Posterior vena cava (tissue), 2 donors: ENCODE measurements at places on chromosomes 16 and 17. TPM values are rescaled to one million over a fixed set of nuclear protein-coding genes. Genes with fewer than 3 reads are reported as not detected.

- no peak for DNase-seq
Measured at GRCh38 chr17:13352747-13353415, 248.8 kb downstream of the HS3ST3A1 start.

DNA sequence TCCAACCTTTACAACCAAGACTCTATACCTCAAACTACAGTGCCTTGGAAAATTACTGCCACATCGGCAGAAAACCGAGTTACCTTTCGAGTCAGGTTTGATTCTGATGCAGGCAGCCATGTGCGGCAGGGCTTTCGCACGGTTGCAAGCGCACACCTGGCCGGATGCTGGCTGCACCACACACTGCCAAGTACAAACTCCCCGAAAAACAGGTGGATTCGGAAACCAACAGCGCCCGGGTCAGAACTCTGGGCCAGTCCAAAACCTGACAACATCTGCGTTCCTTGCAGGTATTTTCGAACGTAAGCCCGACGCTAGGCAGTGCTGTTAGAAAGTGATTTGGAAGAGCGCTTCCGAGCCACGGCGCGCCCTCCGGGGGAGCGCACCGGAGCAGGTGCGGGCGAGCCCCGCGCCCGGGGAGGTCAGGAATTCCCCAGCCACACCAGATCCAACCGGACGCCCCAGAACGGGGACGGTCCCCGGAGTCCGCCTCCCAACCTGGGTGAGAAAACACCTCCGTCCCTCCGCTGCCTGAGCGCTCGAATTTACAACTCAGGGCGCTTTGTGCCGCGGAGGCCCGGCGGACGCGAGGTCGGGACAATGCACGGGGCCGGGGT is 1.2 kb downstream of the USP7 start:
- DNase-seq = no peak

- DNase-seq = no peak
Measured at GRCh38 chr17:50658616-50659015, 23.9 kb downstream of the ABCC3 start.

NTN1 gene
- total RNA-seq = 6.9 TPM

- DNase-seq = no peak
Measured at GRCh38 chr17:11909348-11909747, 87.9 kb downstream of the ZNF18 start.

MYOCD gene
- total RNA-seq = 91.8 TPM

- DNase-seq = peak; percentile 86
Measured at GRCh38 chr16:12458591-12459358, 344.9 kb downstream of the CPPED1 start.

GRCh38 chr17:8889458-8890210 is 22.2 kb upstream of the PIK3R6 start:
- no peak for DNase-seq

GRCh38 chr16:67068212-67068753 is 39.3 kb downstream of the CBFB start:
- DNase-seq = no peak

- no peak for DNase-seq
Measured at GRCh38 chr17:35949401-35949800, 5.9 kb upstream of the LYZL6 start.

PTRH2 gene
- total RNA-seq = 17.4 TPM

TUBB3 gene
- 5.9 TPM for total RNA-seq

DNA sequence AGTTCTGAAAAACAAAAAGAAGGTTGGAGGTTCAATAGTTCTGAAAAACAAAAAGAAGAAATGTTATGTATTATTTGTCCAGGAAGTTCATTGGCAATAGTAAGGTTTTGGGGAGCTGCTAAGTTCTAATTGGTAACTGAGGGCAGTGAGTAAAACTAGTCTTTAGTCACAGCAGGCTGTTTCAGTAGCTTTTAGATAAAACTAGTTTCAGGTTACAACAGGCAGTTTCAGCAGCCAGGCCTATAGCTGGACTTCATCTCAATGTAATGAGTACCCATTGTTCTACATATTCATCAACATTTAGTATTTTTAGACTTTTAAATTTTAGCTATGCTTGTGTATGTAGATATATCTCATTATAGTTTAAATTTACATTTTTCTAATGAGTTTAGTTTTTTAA is 639.3 kb downstream of the TOX3 start:
- DNase-seq = no peak

HNF1B gene
- total RNA-seq = not detected

DNA sequence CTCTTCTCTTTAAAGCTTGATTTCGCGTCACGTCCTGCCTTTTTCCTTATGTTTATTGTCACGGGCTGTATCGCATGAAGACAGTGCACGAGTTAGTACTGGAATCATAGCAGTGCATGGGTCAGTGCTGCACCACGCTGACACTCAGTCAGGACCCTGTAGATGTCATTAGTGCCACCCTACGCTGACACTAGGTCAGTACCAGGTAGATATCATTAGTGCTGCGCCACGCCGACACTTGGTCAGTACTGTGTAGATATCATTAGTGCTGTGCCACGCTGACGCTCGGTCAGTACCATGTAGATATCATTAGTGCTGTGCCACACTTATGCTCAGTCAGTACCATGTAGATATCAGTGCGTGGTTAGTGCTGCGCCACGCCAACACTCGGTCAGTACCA is 106.2 kb upstream of the ZNF469 start:
- peak; percentile 36 for DNase-seq

DNA sequence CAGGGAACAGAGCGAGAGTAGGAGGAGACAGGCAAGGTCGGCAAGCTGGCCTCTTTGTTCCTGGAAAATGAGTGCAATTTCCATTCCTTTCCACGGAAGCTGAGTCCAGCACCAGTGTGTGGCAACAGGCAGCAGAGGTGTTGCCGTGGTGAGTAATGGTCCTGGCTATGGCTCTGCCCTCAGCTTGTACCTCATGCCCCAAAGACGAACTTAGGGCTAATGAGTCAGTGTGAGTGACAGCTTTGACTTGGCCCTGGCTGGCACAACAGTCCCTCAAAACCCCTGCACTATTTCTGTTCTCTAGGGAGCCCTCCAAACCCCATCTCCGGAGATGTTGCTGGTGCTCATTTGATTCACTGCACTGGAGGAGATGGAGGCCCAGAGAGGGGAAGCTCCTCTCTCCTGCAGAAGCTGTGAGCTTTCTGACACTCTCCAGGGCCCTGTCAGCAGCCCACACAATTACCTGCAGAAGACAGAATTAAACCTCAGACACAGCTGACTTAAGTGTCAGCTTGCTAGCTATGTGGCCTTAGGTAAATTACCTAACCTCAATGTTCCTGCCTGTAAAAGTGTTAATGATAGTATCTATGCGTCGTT is 129.9 kb downstream of the TMEM132E start:
- no peak for DNase-seq

ZG16B gene
- total RNA-seq = not detected

DNA sequence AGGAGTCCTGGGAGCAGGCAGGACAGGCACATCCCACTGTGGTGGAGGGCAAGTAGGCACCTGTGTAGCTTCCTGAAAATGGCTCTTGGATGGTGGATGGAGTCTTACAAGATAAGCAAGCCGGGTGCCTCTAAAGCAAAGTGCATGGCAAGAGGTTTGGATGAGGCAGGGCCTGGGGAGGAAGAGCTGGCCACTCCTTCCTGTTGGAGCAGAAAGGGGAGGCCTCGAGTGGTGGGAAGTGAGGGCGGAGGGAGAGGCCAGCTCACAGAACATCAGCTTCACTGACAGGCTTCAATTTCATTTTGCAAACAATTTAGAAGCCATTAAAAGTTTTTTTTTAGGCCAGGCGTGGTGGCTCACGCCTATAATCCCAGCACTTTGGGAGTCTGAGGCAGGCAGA is 31.0 kb downstream of the CD300A start:
- DNase-seq = no peak

DNA sequence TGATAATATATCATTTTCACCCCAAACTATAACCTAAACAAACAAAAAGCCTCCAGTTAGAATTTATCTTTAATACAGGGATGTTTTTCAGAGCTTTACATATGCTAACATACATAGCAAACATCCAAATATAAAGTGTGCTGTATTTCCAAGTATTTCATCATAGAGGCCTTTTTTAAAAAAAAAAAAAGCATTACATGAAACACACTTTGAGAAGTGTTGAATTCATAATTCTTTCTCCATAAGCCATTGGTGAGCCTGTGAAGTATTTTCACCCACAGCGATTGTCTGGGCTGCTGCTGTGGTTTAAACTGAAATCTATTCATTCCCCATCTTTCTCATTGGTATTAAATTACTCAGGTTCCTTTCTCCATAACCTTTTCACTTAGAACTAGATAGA is 503.4 kb upstream of the CDH8 start:
- no peak for DNase-seq

GRCh38 chr17:55354941-55355340 is 66.7 kb downstream of the MMD start:
- DNase-seq = no peak

- no peak for DNase-seq
Measured at GRCh38 chr17:73376152-73376551, 64.4 kb upstream of the CDC42EP4 start.

DNA sequence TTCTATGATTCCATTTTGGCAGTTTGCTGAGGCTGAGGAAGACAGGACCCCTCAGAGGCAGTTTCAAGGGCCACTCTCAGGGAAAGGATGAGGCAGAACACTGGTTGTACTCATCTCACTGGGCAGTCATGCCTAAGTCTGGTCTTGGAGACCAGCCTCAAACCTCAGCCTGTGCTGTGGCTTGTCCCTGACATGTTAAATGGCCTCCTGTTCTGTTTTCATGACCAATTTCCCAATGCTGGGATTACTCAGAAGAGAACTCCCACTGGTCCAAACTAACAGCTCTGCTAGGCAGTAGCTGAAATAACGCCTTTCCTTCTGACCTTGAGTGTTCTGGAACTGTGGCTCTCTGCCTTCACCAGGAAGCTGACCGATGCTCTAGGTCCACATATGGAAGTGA is 8.4 kb upstream of the SPDYE4 start:
- DNase-seq = no peak

DNA sequence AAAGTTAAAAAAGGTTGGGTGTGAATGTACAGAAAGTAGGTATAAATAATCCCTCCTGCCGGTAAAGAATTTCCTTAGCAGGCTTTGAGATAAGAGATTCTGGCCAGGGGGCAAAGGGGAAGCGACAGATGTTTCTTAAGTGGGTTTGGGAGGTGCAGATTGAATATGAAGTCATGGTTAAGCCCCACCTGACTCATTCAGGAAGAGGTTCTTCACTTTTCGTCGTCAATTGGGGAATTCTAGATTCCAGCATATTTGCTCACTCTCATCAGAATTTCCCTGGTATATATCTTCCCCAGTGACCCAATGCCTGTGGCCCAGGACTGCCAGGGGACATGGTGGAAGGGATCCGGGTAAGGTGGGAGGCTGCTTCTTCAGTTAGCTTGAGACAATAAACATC is 127.8 kb downstream of the CPPED1 start:
- DNase-seq = no peak

TVP23B gene
- 26.7 TPM for total RNA-seq

GRCh38 chr16:81431554-81432353 is 12.9 kb upstream of the CMIP start:
- no peak for DNase-seq

GRCh38 chr17:28398280-28398981 is 7.6 kb downstream of the SLC46A1 start:
- DNase-seq = peak; percentile 78

BCL6B gene
- 21.2 TPM for total RNA-seq

- DNase-seq = peak; percentile 92
Measured at GRCh38 chr16:67943619-67944504, at the start of gene LCAT. LCAT (minus strand) TSS chr16:67944120; CDS start chr16:67944101, 19 bp downstream.

DNA sequence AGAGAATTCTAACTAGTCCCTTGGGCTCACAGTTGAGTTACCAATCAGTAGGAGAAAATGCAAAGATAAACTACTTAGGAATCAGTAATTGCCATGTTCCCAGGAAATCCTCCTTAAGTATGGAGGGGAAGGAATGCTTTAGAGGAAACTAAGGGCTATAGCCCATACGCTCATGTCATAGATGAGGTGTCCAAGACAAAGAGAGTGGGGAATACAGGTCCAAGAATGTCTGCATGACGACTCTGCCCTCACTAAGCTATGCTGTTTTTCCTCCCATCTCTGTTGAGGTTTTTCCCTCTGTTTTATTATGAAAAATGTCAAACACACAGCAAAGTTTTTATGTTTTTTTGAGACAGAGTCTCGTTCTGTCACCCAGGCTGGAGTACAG is 16.0 kb downstream of the LDHD start:
- DNase-seq = no peak

DNA sequence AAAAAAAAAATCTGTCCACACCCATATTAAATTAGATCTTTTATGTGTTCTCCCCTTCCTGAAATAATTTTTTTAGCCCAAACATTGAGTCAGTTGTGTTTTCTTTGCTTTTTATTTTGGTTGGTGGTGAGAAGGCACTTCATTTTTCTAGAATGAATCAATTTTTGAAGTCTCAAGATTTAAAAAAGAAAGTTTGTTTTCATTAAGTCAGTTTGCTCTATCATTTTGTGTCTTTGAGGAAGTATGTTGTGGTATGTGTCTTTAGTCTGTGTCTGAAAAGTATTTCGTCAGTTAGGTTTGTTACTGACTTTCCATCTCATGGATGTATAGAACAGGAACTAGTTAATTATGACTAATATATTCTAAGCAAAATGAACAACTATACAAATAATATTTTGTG is 3.8 kb downstream of the IGF2BP1 start:
- DNase-seq = no peak

- DNase-seq = no peak
Measured at GRCh38 chr16:79845734-79846135, 245.2 kb upstream of the MAF start.

GRCh38 chr17:37360632-37361031 is 15.2 kb upstream of the C17orf78 start:
- no peak for DNase-seq

DNA sequence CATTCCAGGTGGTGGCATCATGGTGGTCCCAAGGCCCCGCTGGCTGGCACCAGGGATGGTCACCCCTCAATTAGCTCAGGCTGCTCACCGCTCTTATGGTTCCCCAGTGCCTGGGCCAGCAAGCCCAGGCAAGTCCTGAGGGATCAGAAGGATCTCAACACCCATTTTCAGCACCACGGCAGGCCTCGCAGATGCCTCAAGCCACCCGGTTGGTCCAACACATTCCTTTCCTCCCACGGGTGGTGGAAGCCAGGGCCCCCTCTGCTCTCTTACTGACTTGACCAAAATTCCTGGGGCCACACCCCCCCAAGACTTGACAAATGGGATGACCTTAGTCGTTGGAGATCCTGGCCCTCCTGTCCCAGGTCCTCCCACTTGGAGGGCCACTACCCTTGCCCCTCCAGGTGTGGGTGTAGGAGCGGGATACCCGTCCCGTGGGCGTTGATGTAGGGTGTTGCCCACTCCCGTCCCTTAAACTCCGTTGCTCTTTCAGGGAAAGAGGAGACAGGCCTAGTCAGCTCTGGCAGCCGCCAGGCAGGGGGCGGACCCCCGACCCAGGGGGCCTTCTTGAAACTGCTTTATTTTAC is 5.9 kb downstream of the ZNF205 start:
- DNase-seq = no peak

ACSM5 gene
- 1.5 TPM for total RNA-seq
